GM20000 (cell line): ENCODE measurements at places on chromosomes 1 and 21.

- DNase-seq, result no peak
These were observed 198.3 kb downstream of the LTN1 start for GRCh38 chr21:28794371-28794851.

- peak; percentile 54 for DNase-seq
These were observed 24.6 kb downstream of the ANGPTL3 start for GRCh38 chr1:62621907-62622306.

DNA sequence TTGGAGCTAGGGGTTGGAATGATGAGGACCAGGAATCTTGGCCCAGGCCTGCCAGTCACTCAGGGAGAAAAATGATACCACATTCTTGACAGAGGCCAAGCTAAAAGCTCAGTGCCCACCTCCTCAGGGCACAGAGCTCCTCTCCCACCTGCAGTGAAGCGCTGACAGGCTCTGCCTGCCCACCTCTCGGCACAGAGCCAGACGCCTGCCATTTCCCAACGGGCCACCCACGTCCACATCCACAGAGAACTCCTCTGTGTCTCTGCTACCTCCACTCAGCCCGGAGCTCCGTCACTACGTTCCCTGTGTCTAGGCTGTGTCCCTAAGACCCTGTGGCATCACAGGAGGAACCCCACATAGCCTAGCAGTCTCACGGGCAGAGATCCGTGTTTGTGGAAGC is 60.8 kb downstream of the MRPL37 start:
- DNase-seq, result no peak

GRCh38 chr1:16094453-16095158 is 21.2 kb upstream of the FAM131C start:
- no peak for DNase-seq

DNA sequence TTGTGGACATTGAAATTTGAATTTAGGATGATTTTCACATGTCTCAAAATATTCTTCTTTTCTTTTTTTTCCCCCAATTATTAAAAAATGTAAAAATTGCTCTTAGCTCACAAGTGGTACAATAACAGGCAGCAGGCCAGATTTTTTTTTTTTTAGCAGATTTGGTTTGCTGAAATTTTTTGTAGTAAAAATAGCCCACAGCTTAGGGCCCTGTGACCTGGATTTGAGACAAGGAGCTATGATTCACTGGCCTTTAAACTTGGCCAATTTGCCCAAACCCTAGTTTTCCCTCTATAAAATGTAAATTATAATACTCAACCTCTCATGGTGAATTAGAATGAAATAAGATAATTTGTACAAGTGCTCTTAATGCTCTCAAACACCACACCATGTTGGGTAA is 253.8 kb downstream of the DYRK1A start:
- no peak for DNase-seq

DNA sequence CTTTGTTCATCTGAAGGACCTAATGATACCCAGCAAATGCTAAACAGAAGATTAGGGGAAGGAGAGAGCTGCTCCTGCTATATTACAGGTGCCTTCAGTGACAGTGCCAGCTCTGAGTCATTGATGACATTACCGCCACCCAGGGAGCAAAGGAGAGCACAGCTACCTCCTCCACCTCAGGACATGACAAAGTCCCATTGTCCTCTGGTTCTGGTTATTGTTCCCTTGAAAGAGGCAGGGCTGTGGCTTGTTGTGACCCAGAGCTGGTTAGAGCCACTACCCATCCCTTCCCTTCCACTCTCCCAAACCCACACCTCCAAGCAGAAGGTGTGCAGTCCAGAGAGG is 363.5 kb upstream of the DUSP10 start:
- no peak for DNase-seq

- DNase-seq, result no peak
These were observed 24.2 kb downstream of the PLEKHA6 start for GRCh38 chr1:204335533-204335932.

GRCh38 chr1:56868761-56869160 is 14.2 kb downstream of the C8A start:
- DNase-seq, result no peak

- no peak for DNase-seq
These were observed 26.7 kb downstream of the RC3H1 start for GRCh38 chr1:173995475-173995874.

DNA sequence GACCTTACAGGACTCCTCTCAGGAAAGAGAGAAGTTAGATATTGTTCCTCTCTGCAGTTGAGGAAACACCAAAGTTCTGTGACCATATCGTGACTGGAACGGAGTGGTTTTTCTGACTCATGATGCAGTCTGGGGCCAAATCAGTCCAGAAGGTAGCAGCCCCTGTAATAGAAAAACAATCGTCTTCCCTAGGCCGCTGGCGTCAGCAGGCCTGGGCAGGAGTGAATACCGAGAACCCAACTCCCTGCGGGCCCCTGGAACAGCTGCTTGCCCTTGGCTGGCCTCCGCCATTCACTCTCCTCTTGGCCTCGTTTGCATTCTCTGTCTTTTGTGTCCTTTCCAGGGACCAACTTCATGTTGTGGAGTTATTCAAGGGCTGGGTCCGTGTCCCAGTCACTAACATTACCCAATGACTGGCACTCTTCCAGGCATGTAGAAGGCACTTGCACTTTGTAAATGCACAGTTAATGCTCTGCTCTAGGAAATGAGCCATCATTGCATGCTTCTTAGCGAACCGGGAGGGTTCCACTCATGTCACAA is 10.9 kb upstream of the CD101 start:
- DNase-seq, result no peak

DNA sequence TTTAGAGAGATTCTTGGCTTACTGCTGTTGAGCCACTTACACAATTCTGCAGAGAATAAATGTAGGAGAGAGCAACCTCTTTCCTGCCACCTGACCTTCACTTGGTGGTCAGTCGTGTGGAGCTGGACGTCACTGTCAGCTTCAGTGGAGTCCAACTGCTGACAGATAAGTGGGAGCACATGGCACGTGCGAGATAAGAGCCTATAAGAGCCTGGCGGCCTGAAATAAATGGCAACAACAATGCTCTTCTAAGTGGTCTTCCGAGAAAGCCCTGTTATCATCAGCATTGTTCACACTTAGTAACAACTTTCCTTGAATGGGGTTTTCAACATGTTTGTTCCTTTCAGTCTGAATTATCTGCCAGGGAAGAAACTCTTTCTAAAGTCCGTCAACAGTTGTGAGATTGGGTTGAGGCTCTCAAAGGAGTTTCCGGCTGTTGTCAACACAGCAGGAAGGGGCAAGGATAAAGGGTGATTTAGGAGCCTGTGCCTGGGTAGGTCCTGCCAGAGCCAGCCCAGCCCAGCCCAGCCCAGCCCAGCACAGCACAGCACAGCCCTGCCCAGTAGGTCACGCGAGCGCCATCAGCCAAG is 57.2 kb upstream of the RUNX1 start:
- DNase-seq, result no peak

DNA sequence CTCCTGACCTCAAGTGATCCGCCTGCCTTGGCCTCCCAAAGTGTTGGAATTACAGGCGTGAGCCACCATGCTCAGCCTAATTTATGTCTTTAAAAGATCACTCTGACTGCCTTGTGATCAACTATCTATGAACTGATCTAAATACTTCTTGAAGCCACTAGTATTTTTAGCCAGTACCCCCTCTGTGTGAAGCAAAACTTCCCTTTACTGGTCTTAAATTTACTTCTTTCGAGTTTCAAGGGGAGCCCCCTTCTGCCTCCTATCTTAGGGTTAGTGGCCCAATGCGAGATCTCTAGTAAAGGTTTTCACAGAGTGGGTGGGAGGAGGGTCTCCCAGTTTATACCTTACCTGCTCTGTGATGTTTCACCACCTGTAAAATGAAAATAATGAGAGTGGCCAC is 66.1 kb upstream of the RPL11 start:
- peak; percentile 46 for DNase-seq

GRCh38 chr1:180136331-180136967 is 18.2 kb upstream of the QSOX1 start:
- no peak for DNase-seq
